ENCODE measurements at places on chromosomes 1 and 21.

- DNase-seq, result no peak
These were observed 13.5 kb upstream of the ADAMTSL4 start for GRCh38 chr1:150535511-150536287.

DNA sequence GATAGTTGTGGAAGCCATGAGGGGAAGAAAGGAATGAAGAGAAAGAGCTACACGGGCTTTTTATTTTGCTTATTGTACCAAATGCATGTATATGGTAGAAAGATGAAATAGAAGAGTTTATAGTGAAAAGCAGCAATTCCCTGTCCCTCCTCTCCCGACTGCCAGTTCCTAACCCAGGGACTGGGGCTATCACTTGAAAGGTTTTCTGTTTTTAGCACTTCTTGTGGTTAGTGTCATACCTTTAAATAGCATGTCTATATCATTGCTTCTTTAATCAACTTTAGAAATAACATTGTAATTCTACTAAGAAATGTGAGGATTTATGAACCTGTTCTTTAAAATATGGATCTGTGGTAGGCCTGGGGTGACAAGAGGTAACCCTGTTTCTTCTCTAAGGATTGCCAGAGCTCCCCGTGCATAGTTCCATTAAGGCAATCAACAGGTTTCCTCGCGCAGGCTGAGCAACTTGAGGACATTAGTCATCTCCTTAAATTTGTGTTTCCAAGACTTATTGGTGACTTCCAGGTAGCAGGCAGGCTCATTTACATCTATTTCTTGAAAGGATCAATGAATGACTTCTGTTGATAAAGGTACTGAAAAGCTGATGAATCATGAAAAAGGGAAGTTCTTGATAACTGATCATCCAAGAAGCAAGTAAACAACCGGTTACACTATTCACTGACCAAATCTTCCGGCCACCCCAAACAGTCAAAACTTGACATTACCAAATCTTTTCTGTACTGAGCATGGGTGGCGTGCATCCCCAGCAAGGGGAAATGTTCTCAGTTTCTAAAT, 37.8 kb upstream of the S1PR1 start:
- no peak for DNase-seq

GRCh38 chr1:214241060-214241459, 39.9 kb upstream of the SMYD2 start:
- no peak for DNase-seq

- no peak for DNase-seq
These were observed 167.9 kb upstream of the RUNX1 start for GRCh38 chr21:35216996-35217395.

DNA sequence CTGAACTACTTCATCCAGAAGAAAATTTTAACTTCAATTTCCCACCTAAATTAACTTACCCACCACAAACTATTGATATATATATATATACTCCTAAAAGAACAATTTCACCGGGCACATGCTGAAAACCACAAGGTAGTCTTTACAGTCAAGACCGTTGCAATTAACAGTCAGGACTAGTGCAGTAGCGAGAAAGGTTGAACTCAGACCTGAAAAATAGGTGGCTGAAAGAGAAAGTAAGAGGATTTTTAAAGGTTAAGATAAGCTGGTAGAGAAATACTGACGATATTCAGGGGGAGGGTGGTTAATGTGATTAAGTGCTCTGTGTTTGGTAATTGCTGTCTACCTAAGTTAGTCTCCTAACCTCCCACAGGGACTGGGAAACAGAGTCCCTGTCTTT, 1153.5 kb upstream of the TMPRSS15 start:
- no peak for DNase-seq

- no peak for DNase-seq
These were observed 22.1 kb downstream of the CLIC4 start for GRCh38 chr1:24767351-24767750.

DNA sequence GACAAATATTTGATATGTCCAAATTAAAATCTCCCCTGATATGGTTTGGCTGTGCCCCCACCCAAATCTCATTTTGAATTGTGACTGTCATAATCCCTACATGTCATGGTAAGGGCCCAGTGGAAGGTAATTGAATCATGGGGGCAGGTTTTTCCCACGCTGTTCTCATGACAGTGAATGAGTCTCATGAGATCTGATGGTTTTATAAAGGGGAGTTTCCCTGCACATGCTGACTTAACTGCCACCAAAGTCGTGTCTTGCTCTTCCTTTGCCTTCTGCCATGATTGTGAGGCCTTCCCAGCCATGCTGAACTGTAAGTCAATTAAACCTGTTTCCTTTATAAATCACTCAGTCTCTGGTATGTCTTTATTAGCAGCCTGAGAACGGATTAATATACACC, 207.0 kb downstream of the BARHL2 start:
- DNase-seq, result no peak

DNA sequence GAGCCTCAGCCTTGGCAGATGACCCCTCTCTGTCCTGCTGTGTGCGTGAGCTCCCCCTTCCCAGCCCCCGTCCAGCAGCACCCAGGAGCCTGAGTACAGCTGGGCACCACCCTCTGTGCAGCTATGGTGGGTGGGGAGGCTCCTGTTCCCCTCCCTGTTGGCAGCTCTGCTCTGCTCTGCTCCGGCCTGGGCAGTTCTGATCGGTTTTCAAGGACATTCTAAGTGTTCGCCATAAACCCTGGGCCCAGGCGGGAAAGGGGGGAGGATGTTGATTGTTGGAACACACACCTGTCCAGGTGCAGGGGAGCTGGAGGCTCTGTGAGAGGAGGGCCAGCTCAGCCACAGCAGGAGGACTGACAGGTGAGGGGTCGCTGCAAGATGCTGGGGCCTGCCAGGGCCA, at the start of gene CLCNKB:
Gene CLCNKB (plus strand): TSS at position 262 of the 400 bp plus-strand sequence. CDS start 711 bp downstream, outside the sequence.
- peak; percentile 30 for DNase-seq

GRCh38 chr1:176315519-176316220, 108.6 kb upstream of the COP1 start:
- DNase-seq, result no peak

DNA sequence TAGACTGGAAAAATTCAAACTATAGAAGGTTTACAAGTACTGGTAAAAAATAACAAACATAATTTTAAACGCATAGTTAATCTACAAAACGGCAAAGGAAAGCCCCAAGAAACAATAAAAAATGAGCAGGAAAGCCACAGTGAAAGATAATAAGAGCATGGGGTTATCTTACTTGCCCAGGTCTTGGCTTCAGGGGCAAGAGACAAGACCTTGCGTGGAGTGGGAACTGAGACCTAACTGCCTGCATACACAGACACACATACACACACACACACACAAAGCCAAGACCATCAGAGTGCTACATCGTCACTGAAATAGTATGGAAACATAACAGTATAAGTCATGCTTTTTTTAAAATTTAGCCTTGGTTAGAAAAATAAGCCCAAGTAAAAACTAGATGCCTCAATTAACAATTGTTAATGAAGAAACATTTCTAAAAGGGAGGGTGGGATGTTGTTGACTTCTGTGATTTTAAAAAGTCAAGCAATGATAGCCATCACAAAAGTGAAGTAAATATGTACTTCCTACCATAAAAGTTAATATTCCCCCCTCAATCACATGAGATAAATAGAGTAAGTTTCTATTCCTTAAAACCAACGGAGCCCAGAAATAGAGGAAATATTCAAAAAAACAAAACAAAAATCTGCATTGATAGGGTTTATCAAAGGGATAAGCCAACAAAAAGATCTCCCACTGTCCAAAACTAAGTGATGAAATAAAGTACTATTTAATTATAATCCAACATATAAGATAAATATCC, 29.4 kb upstream of the CRP start:
- no peak for DNase-seq

DNA sequence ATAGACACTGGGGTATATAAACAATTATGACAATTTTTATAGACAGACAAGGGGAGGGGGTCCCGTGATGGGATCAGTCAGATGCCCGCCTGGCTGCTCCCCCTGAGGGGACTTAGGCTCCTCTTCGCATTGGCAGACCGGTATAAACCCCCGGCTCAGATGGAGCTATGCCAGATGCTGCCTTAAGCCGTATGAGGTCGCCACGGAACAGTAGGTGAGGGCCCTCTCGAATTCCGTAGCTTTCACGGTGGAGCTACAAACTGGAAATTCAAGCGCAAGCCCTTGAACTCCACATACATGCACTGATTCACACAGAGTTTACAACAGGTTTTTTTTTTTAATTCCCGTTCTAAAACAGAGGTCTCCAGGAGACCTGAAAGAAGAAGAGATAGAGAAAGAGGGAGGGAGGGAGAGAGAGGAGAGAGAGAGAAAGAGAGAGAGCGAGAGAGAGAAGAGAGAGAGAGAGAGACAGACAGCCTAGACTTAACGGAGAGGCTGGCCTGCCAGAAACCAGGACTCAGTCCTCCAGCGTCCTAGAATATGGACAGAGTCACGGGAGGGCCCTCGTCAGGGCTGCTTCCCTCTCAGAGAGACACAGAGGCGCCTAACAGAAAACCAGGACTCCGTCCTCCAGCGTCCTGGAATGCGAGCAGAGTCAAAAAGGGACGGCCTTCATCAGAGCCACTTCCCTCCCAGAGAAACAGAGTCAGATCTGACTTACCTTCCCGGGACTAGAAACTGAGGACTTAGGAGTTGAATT, 24.4 kb upstream of the TMEM54 start:
- no peak for DNase-seq

- DNase-seq, result no peak
These were observed 237.1 kb downstream of the USH2A start for GRCh38 chr1:216186141-216186540.

- DNase-seq, result peak; percentile 1
These were observed 3.3 kb upstream of the CNR2 start for GRCh38 chr1:23916209-23917131.

- DNase-seq, result no peak
These were observed 49.0 kb downstream of the KCNN3 start for GRCh38 chr1:154821083-154821482.

- no peak for DNase-seq
These were observed 32.8 kb downstream of the ZC3H11B start for GRCh38 chr1:219580009-219580676.

DNA sequence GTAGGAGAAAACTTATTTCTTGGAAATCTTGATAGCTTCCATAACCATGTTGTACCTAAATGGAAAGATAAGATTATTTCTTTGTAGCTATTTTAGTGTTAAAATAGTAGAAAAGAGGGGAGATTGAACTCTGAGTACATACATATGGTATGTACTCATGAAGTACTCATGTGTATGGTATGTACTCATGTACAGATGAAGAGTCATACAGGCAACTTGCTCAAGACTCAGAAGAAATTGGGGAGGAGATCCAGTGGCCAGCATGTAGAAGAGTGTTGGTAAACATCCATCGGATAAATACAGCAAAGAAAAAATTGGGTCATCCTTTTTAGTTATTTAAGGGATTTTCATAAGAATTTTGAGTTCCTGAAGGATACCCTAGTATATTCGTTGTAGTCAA, 29.0 kb downstream of the MDM4 start:
- no peak for DNase-seq

DNA sequence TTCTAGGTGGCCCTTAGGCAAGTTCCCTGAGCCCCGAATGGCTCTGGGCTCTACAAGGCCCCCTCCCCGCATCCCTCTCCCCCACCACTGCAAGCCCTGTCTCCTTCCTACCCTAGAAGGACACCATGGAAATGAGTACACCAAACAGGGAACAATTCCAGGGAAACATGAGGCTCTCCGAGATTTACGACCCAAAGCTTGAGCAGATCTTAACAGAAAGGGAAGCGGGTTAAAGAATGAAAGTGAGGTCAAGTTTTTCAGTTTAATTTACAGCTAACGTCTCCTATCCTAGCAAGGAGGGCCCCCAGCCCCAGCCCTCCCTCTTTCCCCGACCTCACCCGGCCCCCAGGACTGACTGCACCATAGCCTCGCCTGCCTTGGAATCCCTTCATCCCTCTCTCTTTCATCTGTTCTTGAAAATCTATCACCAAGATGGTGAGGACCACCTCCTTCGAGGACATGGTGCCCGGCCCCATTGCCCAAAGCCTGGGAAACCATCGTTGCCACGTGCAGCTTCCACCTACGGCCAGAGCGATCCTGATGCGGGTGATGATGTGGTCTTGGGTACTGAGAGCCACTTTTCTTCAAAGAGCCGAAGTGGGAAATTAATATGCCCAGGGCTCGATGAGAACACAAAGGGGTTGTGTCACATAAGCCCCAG, 30.5 kb downstream of the SIM2 start:
- no peak for DNase-seq

All from NCI-H187 (cell line).